ENCODE measurements at places on chromosomes 13 and 19.

- no peak overlapping the region for H3K27ac ChIP-seq
- H3K4me1 ChIP-seq = no peaks in the 10 kb centered on the region
- no peaks in the 10 kb centered on the region for H3K36me3 ChIP-seq
- no peak for DNase-seq
- no peaks in the 10 kb centered on the region for H3K27me3 ChIP-seq
Measured at GRCh38 chr13:28429685-28430290, 65.1 kb downstream of the FLT1 start.

DNA sequence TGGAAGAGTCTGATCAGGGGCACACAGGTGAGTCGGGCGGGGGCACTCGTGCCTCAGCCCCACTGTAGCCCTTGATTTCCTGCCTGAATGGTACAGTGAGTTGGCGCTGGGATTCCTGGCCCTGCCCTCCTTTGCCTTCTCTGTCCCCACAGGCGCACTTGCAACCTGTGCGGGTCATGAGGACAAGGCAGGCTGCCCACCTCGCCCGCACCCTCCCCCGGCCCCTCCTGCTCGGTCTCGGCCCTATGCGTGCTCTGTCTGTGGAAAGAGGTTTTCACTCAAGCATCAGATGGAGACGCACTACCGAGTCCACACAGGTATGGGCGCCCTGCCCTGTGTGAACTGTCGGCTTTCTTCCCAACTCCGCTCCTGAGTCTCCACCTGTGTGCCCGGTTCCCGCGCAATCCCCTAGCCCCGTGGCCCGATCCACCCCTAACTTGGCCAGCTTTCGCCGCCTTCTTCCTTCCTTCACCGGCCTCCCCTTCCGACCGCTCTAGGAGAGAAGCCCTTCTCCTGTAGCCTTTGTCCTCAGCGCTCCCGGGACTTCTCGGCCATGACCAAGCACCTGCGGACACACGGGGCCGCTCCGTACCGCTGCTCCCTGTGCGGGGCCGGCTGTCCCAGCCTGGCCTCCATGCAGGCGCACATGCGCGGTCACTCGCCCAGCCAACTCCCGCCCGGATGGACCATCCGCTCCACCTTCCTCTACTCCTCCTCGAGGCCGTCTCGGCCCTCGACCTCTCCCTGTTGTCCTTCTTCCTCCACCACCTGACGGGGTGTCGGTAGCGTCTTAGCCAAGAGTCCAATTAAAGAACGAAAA lies 1.6 kb upstream of the KMT2B start:
- H3K4me3 ChIP-seq = peak overlapping the region; percentile 77
- H3K36me3 ChIP-seq = no peaks in the 10 kb centered on the region
- no peaks in the 10 kb centered on the region for H3K27me3 ChIP-seq

GRCh38 chr13:28041031-28041461 lies 52.6 kb upstream of the URAD start:
- H3K4me1 ChIP-seq = no peaks in the 10 kb centered on the region
- no peak overlapping the region for H3K27ac ChIP-seq
- H3K4me3 ChIP-seq = no peak overlapping the region

DNA sequence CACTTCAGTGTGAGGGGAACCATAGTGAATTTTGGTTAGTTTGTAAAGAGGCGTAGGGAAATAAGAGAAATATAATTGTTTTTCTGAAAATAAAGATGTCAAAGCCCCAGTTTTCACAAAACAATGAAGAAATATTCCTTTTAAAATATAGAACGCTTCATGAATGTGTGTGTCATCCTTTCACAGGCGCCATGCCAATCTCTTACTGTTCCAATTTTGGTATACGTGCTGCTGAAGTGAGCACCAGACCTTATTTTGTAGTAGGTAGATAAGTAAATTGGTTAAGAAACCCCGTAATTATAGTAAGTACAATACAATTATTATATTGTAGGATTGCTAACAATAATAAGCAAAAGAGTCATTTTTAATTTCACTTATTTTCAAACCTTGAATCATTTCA lies 43.3 kb downstream of the NAA16 start:
- no peak for DNase-seq
- H3K4me3 ChIP-seq = no peak overlapping the region
- H3K4me1 ChIP-seq = no peaks in the 10 kb centered on the region
- H3K27me3 ChIP-seq = no peaks in the 10 kb centered on the region
- H3K36me3 ChIP-seq = no peaks in the 10 kb centered on the region

- H3K4me1 ChIP-seq = no peaks in the 10 kb centered on the region
- H3K4me3 ChIP-seq = no peak overlapping the region
- H3K36me3 ChIP-seq = no peaks in the 10 kb centered on the region
- H3K27me3 ChIP-seq = no peaks in the 10 kb centered on the region
Measured at GRCh38 chr13:48647625-48648024, 6.1 kb upstream of the CYSLTR2 start.

DNA sequence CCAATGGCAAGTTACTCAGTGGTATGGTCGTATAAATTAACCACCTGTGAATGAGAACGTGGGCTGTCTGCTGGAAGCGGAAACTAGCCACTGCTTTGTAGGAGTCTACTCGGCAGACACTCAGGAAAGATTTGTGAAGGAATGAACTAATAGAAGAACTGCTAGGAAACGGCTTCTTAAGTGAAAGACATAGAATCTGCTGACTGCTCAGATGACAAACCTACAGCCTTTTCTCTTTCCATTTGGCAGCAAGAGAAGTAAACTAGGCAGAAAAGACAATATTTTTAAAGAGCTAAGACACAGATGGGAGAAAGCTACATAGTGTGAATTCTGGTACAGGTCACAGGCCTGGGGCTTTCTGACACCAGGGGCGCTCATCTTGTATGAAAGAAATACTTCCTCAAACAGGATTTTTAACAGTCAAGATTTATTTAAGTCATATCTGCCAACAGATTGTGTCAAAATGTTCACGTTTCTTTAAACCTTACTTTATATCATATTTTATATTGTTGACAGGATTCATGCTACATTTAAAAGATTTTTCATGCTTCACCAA lies 78.4 kb downstream of the MIPEP start:
- no peak overlapping the region for H3K27ac ChIP-seq
- no peaks in the 10 kb centered on the region for H3K27me3 ChIP-seq
- H3K36me3 ChIP-seq = no peaks in the 10 kb centered on the region
- DNase-seq = no peak
- H3K4me3 ChIP-seq = no peak overlapping the region

- peak overlapping the region; percentile 51 for H3K27ac ChIP-seq
- H3K4me3 ChIP-seq = peak overlapping the region; percentile 7
- H3K4me1 ChIP-seq = peaks cover 9% of the 10 kb centered on the region
- H3K36me3 ChIP-seq = no peaks in the 10 kb centered on the region
Measured at GRCh38 chr19:4914736-4915501, 5.6 kb downstream of the UHRF1 start.

All from colonic mucosa (tissue), 4 donors.